ENCODE measurements at places on chromosomes 16 and 17.

DNA sequence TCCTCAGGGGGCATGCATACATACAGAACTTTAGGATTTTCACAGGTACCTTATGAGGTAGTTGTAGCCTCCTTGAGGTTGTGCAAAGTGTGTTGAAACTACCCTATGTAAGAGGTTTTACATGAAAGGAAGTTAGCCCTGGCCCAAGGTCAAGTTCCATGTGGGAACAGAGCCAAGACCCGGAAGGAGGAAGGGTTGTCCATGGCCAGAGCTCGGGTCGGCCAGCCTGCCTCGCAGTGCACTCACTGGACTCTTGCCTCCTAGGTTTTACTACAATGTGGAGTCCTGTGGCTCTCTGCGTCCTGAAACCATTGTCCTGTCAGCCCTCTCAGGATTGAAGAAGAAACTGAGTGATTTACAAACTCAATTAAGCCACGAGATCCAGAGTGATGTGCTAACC lies 8.2 kb downstream of the POLR2C start:
- DNase-seq = no peak

DNA sequence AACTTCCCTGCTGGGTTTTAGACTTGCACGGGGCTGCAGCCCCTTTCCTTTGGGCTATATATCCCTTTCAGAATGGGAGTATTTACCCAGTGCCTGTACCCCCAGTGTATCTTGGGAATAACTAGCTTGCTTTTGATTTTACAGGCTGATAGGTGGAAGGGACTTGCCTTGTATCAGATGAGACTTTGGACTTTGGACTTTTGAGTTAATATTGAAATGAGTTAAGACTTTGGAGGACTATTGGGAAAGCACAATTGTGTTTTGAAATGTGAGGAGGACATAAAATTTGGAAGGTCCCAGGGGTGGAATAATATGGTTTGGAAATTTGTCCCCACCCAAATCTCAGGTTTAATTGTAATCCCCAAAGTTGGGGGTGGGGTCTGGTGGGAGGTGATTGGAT lies 393.8 kb upstream of the KIF2B start:
- no peak for DNase-seq

- DNase-seq = no peak
Observed at GRCh38 chr17:16027708-16028584, 28.3 kb downstream of the TTC19 start.

DNA sequence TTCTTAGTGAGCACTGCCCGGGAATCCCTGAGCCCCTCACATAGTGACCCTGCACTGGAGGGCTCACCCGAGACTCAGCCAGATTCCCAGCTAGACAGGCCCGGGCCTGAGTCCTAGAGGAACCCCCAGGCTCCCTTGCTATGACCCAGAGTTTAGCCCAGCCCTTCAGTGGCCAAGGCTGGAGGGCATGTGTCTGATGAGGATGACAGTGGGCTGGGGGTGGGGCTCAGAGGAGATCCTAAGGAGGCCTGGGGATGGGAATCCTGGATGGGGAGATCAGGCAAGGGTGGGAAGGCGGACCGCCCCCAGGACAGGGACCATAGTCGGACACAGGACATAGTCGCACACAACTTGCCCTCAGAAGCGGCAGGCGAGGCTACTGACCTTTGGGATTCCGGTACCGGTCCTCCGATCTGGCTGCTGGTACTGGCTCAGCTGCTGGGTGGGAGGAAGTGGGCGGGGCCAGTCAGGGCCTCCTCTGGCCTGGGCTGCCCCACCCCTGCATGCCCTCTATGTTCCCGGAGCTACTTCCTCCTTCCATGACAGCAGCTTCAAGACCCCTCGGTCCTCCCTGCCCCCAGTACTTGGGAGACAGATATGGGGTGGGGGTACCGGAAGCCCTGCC lies 1.1 kb downstream of the CD79B start:
- DNase-seq = peak; percentile 56

DNA sequence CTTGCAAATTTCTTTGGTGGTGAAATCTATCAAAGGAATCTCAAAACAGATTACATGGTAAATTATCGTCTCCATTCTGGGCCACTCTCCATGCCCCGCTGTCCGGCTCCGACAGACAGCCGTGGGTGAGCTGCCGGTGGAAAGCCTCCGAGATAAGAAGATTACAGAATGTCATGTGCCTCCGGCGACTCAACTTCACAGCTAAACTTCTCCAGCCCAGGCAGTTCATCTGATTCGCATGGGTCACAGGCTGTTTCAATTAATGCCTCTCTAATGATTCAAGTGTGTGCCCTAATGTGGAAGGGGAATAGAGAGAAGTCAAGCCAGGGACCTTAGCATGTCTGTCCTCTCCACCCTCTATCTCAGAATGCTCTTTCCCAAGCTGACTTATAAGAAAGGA lies 520.8 kb upstream of the ZFHX3 start:
- DNase-seq = no peak

All from T-helper 9 cell (primary cell).